Hippocampal formation (tissue), 2 donors: ENCODE measurements at places on chromosomes 16 and 17.

DNA sequence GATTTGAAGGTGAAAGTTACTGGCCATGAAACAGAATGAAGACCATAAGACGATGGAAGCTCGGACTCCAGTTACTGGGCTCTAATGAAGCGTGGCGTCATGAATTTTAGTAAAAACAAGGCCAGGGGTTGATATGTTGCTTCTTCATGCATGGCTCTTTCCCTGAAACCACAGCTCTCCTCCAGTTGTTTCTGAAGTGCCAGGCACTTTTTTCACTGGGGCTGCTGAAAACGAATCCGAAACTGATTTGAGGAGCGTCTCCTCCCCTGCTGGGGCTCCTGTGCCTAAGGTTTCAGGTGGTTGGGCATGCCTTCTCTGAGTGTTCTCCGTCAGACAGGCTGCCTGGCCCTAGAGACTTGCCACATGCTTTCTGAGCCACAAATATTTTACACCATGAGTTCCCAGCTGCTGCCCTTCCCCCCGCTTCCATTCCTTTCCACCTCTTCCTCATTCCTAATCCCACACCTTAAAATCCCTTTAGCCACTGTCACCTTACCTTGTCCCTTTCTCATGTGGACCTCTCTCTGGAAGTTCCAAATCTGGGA, 3.7 kb upstream of the MYL4 start:
- DNase-seq = no peak

- DNase-seq = no peak
These were observed 3.8 kb upstream of the NPB start for GRCh38 chr17:81898029-81898866.

DNA sequence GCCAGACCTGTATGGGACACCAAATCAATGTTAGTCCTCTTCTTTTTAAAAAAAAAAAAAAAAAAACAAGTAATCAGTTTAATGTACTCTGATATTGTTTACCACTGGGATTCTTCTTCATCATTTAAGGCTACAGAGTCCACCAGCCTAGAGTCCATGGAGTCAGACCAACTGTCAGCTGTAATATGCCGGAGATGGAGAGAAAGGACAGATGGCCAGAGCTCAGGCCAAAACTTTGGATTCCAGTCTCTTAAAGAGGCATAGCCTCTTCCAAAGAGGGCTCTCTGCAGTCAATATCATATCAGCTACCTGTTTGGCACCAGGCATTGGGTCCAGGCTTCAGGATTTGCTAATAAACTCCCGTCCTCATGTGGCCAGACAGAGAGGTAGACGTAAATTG, 469.6 kb upstream of the HSBP1 start:
- DNase-seq = no peak

- no peak for DNase-seq
These were observed 1.2 kb upstream of the RARA start for GRCh38 chr17:40307740-40308239.

DNA sequence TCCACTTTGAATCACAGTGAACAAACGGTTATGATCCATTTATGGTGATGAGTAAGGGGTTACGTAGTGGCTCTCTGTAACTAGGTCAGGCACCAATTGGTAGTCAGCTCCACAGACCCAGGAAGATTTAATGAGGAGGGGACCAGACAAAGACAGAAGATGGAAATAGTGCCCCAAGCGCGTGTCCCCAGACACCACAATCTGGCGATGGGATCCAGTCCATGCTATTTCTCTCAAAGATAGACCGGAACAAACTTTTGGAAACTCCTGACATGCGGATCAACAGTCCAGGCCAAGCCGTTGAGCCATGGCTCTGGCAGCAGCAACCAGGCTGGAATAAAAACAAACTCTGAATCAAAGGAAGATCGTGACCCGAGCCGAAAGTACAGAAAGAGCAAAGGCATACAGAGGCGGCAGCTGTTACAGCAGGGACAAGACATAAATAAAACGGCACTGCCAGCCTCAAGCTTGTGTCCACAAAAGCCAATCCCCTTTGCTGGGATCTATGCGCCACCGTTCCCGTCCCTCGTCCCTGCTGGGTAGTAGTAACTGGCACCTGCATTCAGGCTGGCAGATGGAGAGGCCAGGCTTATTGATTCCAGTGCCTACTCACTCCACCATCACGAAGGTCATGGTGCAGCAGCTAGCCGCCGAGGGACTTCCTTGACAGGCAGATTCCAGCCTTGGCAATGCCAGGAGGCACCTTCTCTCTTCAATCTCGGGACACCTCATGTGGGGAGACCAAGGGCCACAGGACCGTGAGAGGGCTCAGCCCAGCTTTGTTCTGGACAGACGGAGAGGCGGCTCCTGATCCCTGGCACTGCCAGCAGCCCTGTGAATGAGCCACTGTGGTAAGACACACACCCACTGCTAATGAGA, 50.2 kb downstream of the CDH11 start:
- DNase-seq = peak; percentile 85

- DNase-seq = no peak
These were observed 65.9 kb upstream of the TNRC6C start for GRCh38 chr17:77892469-77893143.
